ENCODE measurements at places on chromosomes 4 and X. TPM values are rescaled to one million over a fixed set of nuclear protein-coding genes. Genes with fewer than 3 reads are reported as not detected.

FGF13 gene
- total RNA-seq: not detected

SYP gene
- 3.1 TPM for total RNA-seq

SPATA4 gene
- 0.20 TPM for total RNA-seq

ADH6 gene
- not detected for total RNA-seq
